ENCODE measurements at places on chromosomes 4 and X. TPM values are rescaled to one million over a fixed set of nuclear protein-coding genes. Genes with fewer than 3 reads are reported as not detected.
A peak's percentile ranks its signal among the peaks of the same experiment; 100 is the strongest.

Gene TADA2B
- total RNA-seq, result 14.8 TPM

Gene LDB2
- 79.7 TPM for total RNA-seq

Gene MSX1
- total RNA-seq, result 26.1 TPM

Gene DKK2
- total RNA-seq, result 8.2 TPM

Gene ZNF732
- total RNA-seq, result 0.11 TPM

Gene NLGN3
- 0.63 TPM for total RNA-seq

Gene CD40LG
- total RNA-seq, result not detected

GRCh38 chr4:118353534-118354030 lies 779 bp upstream of the PRSS12 start:
- peak; percentile 24 for DNase-seq

GRCh38 chr4:123452616-123453015 lies 56.0 kb downstream of the SPRY1 start:
- peak; percentile 87 for DNase-seq

DNA sequence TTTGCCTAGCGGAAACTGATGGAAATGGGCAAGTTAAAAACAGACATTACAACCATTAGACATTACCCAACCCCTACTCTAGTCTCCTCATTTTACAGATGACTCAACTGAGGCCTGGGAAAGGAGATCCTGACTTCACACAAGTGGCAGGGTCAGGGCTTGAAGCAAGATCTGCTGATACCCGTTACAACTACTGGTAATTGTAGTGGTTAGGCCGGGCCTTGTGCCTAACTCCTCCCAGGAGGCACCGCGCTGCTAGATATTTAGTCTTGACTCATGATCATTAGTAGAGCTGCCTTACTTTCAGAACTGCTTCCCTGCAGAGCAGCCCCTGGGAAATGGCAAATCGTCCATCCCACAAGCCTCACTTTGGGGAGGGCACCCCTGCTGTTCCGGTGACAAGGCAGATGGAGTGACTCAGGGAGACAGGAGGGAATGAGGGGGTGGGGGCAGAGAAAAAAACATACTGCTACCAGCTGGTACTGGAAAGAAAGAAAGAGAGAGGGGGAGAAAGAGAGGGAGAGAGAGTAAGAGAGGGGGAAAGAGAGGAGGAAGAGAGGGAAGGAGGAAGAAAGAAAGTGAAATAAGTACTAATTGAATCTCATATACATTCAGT lies 12.2 kb downstream of the ARHGEF6 start:
- peak; percentile 93 for DNase-seq

- no peak for DNase-seq
These were observed 1383.3 kb upstream of the PCDH7 start for GRCh38 chr4:29336861-29337260.

DNA sequence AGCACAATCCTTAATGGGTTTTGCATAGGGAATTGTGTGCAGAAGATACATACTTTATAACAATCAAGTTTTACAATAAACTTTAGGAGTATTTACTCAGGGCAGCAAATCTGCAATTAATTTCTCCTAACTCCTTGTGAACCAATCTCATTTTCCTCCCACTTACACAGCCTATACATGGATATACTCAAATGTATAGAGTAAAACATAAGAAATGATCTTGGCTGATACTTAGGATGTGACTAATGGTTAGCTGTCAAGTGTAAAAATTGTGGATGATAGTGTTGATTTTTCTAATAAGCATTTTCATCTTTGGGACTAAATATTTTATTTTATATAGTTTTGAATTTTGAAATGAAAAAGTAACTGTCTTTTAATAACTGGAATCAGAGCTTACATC lies 759.6 kb downstream of the GRID2 start:
- DNase-seq, result no peak

DNA sequence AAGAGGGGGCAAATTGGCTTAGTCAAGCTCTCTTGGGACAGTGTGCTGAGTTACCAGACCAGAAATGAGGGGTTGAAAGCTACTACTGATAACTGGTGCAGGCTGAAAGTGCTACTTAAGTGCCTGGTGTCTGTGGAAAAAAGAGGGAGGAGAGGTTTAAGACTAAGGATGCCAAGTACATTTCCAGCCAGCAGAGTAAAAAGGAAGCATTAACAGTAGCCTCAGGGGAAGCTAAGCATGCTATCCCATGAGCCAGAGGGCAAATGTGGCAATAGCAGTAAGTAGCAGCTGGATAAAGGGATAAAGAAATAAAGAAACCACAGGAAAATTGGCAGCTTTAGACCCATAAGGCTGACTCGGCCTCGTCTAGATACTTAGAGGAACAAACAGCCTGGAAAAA lies 196.3 kb upstream of the MAB21L2 start:
- DNase-seq, result peak; percentile 95

GRCh38 chr4:165520086-165520485 lies 141.3 kb downstream of the CPE start:
- DNase-seq, result no peak

DNA sequence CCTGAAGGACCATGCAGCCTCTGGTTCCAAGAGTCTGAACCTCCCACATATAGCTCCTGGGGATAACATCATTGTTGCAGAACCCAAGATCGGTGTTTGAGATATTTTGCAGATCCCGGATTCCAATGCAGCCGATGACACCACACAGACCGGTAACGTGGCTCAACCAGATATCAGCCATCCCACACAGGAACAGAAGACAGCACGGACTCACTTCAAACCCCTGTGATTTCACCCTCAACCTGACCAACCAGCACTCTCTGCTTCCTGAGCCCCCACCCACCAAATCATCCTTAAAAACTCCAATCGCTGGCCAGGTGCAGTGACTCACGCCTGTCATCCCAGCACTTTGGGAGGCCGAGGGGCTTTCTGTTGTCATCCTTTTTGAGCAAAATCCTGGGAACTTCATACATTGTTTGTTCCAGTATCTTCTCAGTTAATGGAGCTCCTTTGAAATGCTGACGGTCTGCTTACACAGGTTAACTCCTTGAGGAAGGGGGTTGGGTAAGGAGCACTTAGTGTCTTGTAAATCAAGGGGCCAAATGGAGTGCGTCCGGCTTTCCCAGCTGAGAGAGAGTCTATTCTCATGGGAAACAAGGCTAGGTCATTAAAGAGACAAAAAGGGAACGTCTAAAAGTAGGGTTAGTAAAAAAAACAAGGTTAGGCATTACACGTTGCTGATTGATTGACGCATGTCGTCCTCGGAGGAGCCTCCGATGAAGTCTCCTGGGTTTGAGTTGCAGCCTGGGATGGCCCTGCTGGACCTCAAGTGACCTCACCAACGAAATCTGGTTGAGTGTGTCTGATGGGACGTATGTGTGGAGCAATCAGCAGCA lies 230.4 kb downstream of the CRLF2 start:
- no peak for DNase-seq

DNA sequence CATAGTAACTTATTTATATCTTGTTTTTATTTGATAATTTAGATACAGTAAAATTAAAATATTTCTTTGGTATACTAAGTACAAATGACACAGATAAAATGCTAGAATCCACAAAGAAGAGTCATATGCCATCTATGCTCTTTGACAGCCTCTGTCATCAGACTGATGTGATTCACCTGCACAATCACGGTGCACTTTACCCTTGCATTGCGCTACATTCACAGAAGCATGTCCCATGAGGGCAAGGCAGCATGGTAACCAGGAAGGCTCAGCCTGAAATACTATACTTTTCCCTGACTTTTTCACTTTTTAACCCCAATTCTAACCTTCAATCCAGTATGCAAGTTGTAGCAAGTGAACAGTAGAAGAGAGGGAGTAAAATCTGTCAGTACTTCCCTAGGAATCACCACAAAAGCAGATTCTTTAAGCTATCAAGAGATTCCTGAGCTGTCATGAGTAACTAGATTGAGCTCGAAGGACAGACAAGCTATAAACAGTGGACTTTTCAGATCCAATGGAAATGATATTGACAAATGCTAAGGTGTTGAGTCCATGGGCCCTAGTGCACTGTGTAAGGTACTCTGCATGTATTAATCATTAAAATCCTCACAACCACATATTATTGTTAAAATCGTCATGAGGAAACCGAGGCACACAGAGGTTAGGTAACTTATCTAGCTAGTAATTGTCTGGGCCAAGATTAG lies 14.2 kb downstream of the SEC24D start:
- peak; percentile 55 for DNase-seq

- DNase-seq, result peak; percentile 7
These were observed 1156.1 kb downstream of the FAT4 start for GRCh38 chr4:126470862-126471261.

- DNase-seq, result peak; percentile 80
These were observed 48.1 kb downstream of the LUZP4 start for GRCh38 chrX:115337491-115338144.

DNA sequence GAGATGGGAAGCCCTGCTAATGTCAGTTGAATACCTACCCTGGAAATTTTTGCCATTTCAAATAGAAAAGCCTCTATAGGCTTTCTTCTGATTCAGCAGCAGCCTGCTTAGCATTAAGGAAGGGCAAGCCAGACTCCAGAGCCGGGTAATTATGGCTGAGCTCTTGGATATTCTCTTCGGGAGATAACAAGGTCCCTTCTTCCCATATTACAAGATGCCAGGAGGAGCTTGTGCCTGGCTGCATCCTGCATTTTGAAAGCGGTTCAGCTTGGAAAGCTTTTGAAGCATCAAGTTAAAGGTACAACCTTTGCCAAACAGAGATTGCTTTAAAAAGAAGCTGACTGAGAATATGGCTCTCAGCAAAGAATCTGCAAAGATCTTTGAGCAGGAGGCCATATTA lies 399.6 kb upstream of the RPS6KA3 start:
- no peak for DNase-seq

DNA sequence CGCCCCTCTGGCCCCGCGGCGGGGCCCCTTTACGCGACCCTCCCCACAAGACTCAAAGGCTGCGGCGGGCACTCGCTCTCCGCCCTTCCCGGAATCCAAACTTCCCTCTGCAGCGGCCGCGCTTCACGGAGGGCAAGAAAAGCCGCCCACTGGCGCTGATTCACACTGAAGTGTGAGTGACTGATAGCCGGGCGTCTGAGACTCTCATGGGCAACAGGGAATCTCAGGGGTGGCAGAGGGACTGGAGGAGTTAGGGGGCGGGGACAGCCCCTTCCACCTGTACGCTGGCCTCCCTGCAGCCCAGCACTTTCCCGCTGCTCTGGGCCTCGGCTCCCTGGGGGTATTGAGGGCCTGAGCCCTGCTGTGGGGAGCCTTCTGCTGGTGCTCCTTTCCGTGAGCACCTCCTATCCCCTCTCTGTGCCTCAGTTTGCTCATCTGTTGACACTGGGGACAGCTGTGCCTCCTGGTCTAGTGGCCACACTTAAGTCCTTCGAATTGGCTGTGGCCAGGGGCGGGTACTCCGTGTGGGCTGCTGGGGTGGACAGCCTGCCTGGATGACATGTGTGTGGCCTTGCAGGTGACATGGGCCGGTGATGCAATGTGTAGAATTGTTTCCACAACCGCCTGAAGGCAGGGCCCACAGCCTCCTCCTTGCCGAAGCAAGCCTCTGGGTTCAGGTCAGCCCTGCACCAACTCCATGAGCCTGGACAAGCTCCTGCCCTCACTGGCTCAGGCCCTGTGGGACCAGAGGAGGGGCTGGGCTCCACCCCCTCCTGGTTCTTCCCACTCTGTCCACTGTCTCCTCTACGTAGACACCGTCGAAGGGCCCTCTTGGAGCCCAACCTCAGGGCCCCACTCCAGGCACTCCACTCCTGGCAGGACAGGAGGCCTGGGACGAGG lies 951 bp downstream of the SH3BP2 start:
- DNase-seq, result peak; percentile 93

- no peak for DNase-seq
These were observed 22.0 kb upstream of the ARSH start for GRCh38 chrX:2984342-2984741.

GRCh38 chr4:37244583-37245390 lies at the start of gene NWD2:
Gene NWD2, plus strand, starts transcription at chr4:37244743. Its CDS starts 325 bp downstream, at chr4:37245068.
- DNase-seq, result peak; percentile 25

GRCh38 chr4:1731180-1731579 lies 9.9 kb downstream of the TACC3 start:
- DNase-seq, result no peak

- DNase-seq, result peak; percentile 94
These were observed 71.0 kb upstream of the BMP2K start for GRCh38 chr4:78704981-78705683.

DNA sequence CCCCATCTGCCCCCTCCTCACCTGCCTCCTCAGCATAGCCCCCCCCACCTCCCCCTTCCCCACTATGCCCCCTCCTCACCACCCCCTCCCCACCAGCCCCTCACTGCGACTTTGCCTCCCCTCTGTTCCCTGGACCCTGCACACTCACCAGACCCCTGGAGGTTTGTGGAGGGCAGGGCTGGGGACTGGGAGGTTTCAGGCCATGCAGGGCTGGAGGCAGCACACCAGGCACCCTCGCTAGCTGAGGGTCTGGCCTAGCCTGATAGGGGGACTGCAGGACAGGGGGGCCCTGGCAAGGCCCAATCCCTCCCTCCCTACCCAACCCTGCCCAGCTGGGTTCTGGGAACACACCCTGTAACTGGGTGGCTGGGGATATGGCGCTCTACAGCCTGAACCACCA lies 28.0 kb downstream of the TACC3 start:
- DNase-seq, result no peak

- no peak for DNase-seq
These were observed 5.0 kb downstream of the MSX1 start for GRCh38 chr4:4864443-4864939.

- DNase-seq, result no peak
These were observed 112.2 kb downstream of the DHX15 start for GRCh38 chr4:24472161-24472510.

DNA sequence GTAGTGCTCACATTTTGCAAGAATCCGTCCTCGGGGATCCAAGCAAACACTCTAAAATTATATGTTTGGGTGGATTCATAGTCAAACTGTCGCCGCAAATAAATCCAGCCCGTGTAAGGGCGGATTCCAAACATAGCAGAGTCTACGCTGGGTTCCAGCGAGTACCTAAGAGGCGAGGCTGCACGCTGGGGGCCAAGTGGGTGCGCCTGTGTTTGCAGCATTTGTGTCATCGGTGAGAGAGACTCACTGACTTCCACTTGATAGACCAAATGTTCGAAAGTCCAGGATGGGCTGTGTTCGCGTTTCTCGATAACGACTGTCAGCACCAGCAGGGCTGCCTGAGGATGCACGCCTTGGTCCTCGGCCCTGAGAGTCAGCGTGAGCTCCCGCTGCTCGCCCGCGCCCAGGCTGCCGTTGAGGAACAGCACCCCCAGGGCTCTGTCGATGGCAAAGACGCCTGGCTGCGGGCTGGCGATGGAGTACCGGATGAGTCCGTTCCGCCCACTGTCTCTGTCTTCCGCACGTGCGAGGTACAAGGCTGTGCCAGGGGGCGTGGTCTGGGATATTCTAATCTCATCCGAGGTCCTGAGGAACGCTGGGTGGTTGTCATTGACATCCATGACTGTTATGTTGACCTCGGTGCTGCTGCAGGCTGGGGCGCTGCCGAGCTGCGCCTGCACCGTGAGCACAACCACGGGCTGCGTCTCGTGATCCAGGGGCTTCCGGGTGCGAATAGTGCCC lies 158.7 kb downstream of the DCHS2 start:
- no peak for DNase-seq

GRCh38 chr4:182213004-182213403 lies 30.2 kb upstream of the TENM3 start:
- no peak for DNase-seq

GRCh38 chrX:26954029-26954428 lies 509.1 kb downstream of the PPP4R3C start:
- DNase-seq, result peak; percentile 18

- DNase-seq, result no peak
These were observed 11.8 kb upstream of the CPE start for GRCh38 chr4:165367040-165367439.

All from GM23248 (cell line).